Activated naive CD8-positive, alpha-beta T cell treated with anti-CD3 and anti-CD28 coated beads for 36 hours (primary cell): ENCODE measurements at places on chromosomes 5 and 9. TPM values are rescaled to one million over a fixed set of nuclear protein-coding genes. Genes with fewer than 3 reads are reported as not detected.
A peak's percentile ranks its signal among the peaks of the same experiment; 100 is the strongest.

The CER1 gene
- not detected for total RNA-seq

The C1QTNF3 gene
- 1.8 TPM for total RNA-seq

- DNase-seq = no peak
Measured at GRCh38 chr5:149378241-149378820, 761 bp downstream of the IL17B start.

DNA sequence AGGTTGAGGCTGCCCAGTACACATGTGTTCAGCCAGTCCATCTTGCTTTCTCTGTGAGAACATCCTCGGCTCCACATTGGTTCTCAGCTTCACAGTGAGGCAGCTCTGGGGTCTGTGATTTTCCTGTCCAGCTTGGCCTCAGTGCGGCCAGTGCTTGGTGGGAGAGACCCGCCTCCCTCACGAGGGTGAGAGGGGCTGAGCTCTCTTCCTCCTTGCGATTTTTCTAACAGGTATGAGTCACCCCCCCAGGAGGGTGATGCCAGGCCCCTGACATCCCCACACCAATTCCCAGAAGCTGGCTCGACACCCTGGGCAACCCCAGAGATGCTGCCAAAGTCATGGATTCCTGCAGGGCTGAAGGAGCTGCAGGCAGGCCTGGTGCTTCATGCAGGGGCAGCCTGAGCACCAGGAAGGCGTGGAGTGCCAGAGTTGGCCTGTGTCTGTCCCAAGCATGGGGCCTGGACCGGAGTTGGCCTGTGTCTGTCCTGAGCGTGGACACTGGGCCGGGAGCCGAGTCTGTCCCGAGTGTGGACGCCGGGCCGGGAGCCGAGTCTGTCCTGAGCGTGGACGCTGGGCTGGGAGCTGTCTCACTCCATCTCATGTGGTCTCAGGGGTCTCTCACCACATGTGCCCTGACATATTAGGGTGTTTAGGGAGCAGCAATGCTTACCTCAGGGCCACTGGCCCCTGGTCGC, 408.6 kb upstream of the IRX4 start:
- DNase-seq = no peak

- DNase-seq = no peak
Measured at GRCh38 chr5:135998889-135999288, 29.9 kb upstream of the TGFBI start.

DNA sequence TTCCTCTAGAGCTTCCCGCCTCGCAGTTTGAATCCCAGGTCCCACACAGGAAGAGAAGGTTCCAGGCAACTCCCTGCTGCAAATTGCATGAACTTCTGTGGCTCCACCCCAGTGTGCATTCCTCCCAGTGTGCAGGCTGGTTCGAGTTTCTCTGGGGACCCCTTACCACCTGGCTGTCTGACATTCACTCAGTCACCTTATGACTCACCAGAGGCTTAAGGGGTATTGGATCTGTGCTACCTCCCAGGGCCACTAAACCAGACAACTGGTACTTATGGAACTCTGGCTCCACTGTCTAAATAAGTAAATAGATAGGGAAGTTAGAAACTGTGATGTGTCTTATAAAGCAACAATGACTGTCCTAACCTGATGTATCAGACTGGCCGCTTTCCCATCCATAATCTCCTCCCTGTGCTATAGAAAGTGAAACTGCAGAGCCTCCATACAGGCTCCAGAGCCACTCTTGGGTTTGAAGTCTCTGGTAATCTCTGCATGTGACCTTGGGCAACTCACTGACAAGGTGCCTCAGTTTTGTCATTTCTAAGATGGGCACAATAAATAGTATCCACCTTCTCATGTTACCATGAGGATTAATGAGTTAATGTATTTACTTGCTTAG, 720.6 kb downstream of the SEMA5A start:
- no peak for DNase-seq

- DNase-seq = no peak
Measured at GRCh38 chr5:2262620-2263019, 379.9 kb upstream of the IRX4 start.

DNA sequence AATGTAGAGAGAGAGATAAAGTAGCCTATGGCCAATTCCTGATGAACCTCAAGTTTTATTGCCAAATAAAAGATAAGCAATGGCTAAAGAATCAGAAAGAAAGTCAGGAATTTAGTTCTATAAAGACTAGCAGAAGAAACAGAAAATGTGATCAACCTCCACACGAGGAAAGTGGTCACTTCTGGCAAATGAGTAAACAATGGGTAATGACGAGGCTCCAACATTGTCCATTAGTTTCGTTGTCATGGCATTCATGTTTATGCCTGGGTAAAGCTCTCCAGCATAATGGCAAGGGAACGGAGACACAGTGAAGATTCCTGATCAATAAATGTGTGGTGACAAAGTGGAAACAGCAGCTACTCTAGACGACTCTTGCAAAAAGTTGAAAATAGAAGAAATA, 341.8 kb upstream of the CTNND2 start:
- DNase-seq = no peak

GRCh38 chr5:143582176-143582575, 178.7 kb upstream of the NR3C1 start:
- DNase-seq = no peak

The FOXD4 gene
- 0.16 TPM for total RNA-seq

GRCh38 chr9:747567-747966, 93.9 kb upstream of the DMRT1 start:
- DNase-seq = no peak

GRCh38 chr5:166926138-166926537, 1365.3 kb upstream of the WWC1 start:
- no peak for DNase-seq

DNA sequence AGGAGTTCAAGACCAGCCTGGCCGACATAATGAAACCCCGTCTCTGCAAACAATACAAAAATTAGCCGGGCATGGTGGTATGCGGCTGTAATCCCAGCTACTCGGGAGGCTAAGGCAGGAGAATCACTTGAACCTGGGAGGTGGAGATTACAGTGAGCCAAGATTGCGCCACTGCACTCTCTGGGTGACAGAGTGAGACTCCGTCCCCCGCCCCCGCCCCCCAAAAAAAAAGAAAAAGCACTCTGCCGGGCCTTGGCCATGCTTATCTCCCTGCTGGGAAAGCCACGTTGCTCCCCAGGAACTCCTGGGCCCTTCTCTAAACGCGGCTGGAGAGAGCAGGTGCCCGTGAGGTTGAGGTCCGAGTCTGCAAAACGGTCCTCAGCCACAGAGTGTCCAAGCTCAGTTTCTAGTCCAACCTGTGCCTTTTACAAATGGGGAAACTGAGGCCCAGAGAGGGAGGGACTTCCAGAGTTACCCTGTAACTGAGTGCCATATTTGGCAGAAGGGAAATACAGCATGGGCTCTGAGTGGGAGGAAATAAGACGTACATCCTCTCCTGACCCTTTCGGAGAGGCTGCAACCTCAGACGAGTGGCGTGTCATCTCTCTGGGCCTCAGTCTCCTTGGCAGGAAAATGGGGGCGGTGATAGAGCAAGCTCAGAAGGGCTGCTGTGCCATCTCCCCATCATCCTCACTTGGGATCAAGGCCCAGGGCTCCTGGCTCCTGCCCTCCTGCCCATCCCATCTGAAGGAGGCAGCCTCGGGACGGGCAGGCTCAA, 6.6 kb upstream of the PHYHD1 start:
- no peak for DNase-seq

The TAF11L13 gene
- not detected for total RNA-seq

The SPATA6L gene
- 0.44 TPM for total RNA-seq

- DNase-seq = no peak
Measured at GRCh38 chr5:626850-627249, 14.7 kb downstream of the CEP72 start.

GRCh38 chr5:56429110-56429561, 196.0 kb upstream of the ANKRD55 start:
- DNase-seq = no peak

The FAXDC2 gene
- total RNA-seq = 0.08 TPM

- DNase-seq = no peak
Measured at GRCh38 chr5:141359790-141360426, at the start of gene PCDHGB2. Gene PCDHGB2, plus strand, starts transcription at chr5:141359994. Its CDS starts 142 bp downstream, at chr5:141360136.

The PRDM12 gene
- not detected for total RNA-seq

The OBP2B gene
- total RNA-seq = not detected

DNA sequence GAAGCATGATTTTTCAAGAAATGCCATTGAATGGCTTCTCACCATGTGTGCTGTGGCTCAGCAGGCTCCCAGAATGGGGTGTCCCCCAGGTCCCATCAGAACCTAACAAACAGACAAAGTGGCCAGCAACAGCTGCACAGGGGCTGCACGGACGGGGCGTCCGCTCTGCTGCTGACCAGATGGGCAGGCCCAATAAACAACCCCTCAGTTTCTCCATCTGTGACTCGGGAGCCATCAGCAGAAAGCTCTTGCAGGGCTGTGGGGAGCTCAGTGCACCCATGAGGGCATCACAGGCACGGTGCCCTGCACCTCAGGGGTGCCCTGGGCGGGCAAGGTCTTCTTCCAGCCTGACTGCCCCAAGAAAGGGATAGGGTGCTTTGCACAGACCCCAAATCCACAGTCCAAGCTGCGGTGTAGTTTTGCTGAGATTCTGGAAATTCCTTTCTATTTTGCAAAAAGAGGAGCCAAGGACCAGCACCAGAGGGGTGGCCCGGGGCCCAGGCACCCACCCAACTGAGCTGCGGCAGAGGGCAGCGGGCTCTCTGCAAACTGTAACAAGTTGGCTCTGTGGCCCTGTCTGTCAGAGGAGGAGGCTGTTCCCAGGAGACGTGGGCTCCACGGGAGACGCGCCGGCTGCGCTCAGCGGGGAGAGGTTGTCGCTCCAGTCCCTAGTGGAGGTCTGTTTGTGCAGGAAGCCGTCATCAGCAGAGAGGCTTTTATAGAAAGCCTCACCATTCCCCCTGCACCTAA, 138.7 kb upstream of the PPP1R26 start:
- no peak for DNase-seq

DNA sequence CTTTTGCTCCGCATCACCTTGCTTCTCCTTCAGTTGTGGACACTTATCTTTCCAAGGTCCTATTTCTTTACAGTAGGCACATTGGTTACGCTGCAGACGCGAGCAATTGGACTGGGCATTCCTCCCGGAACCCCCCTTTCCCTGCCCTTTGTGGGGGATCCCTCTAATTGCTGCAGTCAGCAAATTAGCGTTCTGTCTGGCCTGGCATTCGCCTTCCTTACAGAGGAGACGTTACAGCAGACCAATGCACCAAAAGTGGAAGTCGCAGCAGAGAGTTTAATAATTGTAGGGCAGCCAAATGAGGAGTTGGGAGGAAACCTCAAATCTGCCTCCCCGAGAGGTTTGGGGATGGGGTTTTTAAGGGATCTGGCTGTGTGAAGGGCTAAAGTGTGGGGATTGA, 5.3 kb upstream of the ZNF354C start:
- no peak for DNase-seq

The IL9 gene
- not detected for total RNA-seq

DNA sequence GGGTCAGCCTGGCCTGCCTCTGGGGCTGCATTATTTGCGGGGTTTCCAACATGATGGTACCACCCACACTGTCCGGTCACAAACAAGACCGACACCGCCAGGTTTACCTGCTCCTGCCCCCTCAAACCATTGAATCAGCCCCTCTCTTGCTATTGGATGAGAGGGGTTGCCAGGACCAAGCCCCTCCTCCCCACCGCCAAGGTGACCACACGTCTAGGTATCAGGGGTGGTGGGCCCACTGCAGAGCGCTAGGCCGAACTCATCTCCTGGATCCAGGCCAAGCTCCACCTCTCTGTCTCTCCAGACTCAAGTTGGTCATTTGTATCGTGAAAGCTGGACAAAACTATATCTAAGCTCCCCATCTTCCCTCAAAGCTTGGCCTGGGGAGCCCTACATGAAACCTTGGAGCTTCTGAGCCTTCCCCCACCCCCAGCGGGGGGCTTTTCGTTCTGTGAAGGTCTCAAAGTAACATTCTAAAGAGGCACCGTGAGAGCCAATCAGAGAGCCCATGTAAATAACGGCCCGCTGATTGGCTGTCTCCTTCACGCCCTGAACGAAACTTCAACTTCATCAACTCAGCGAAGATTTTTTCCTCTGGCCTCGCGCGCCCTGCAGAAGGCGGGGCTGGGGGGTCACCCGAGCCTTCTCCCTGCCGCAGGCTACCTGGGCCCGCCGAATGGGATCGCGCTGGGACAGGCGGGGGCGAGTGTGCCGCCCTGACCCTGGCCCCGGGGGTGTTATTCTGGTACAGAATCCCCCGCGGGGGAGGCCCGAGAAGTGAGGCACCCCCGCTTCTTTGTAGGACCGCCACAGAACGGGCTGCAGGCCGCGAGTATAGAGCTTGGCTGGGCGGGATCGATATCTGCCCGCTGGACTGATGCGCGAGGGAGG, 49.6 kb upstream of the PSD2 start:
- DNase-seq = peak; percentile 59

The ARSK gene
- total RNA-seq = 5.2 TPM

DNA sequence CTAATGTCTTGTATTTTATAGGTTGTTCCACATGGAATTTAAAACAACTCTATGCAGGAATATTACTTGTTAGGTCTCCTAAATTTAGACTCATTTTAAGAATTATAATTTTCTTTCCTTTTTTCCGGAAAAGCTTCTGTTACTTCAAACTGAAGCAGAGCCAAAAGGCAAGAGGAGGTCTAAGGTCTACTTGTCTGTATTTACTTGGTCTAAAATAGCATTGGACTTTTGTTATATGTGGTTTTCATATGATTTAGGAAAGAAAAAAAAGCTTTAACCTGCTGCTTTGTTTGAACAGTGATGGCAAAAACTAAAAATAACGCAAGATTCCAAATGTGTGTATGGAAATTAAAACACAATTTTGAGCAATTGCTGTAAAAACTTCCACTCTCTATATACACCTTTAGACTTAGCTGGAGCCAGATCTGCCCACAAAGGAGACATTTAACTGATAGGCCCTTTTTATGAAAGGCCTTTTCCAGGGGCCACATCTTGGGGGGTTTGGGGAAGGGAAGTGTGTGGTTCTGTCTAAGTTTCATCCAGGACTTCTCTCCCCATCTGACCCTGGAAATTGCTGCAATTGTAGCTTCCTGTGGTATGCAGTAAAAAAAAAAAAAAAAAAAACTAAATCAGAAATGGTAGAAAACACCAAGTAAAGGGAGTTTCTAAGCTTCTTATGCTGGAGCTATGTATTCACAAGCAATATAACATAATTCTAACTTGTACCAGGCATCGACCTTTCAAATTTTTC, 307.7 kb upstream of the MEF2C start:
- DNase-seq = no peak

DNA sequence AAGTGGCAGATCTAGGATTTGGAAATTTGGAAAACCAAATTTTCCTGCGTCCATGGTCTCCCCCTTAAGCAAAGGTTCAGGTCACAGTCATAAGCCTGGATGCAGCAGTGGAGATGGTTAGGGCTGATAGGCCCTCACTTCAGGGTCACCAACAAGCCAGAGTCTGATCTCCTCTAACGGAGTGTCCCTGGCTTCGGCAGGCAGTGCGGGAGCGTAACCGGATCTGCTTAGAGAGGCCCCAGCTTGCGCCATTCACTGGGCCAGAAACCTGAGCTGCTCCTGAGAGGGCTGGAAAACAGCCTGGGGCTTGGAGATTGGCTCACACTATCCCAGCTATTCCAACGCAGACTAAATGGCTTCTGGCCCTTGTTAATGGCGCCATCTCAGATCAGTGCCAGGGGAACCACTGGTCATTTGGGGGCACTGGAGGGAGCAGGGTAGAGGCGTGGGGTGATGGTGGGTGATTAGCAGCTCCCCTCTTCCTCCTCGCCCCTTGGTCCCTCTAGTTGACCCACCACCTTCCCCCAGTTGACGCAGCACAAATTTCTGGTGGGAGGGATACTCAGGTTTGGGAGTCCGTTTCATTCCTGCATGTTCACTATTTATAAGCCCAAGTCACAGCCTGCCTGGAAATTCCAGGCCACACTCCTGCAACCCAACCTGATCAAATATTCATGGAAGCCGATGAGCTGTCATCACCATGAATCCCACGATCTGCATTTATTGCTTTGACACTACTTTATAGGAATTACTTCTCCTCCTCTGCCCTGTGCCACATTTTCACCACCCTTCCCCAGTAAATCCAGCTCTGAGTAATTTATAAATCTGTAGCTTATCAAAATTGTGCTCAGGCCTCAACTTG, 134.6 kb upstream of the CPEB4 start:
- DNase-seq = no peak
